ENCODE measurements at places on chromosomes 2 and 18.

- DNase-seq = no peak
These were observed 5.4 kb downstream of the SEMA4F start for GRCh38 chr2:74659462-74659861.

DNA sequence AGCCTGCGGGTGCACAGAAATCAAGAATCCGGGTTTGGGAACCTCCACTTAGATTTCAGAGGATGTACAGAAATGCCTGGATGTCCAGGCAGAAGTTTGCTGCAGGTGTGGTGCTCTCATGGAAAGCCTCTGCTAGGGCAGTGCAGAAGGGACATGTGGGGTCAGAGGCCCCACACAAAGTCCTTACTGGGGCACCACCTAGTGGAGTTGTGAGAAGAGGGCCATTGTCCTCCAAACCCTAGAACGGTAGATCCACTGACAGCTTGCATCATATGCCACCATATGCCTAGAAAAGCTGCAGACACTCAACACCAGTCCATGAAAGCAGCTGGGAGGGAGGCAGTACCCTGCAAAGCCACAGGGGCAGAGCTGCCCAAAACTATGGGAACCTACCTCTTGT lies 833.0 kb downstream of the TMEM182 start:
- no peak for DNase-seq

DNA sequence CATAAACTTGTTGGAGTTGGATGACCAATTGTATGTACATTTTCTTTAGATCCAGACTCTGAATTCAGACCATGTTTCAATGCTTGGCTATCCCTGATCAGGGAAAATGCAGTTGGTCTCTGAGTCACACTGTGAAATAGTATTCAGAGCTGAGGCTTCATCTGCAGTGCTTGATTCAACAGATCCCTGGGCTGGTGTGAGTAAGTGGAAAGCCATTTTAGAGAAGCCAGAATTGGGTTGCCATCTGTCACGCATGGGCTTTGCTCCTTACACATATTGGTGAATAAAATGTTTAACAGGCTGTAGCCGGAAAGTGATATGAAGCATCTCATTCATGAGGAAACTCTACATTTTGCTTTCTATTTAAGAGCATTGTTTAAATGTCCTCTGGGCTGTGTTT lies 50.0 kb upstream of the ACYP2 start:
- DNase-seq = no peak

- no peak for DNase-seq
These were observed 38.2 kb downstream of the CENPO start for GRCh38 chr2:24831221-24832072.

- DNase-seq = peak; percentile 58
These were observed 35.4 kb downstream of the ZNF804A start for GRCh38 chr2:184633726-184634125.

- DNase-seq = peak; percentile 51
These were observed 83.5 kb downstream of the HRH4 start for GRCh38 chr18:24543795-24544498.

DNA sequence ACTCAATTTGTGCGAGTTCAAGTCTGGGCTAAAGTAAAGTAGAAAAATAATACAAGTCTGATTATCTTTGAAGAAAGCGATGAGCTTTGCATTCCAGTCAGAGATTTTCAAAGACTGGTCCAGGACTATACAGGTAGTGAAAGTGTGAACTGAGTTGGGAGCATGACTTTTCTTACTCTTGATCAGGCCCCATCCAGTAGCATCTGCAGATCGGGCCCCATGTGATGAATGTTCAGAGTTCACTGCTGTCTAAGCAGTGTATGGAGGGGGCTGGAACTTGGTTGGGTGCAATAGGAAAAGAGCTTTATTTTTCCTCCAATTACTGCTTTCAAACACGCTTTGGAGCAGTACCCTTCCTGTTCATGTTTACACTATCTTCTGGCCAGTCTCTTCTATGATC lies 747.4 kb upstream of the ID2 start:
- DNase-seq = no peak

GRCh38 chr2:48849770-48850169 lies 94.2 kb upstream of the LHCGR start:
- DNase-seq = no peak

GRCh38 chr2:148594216-148594615 lies 50.3 kb upstream of the EPC2 start:
- no peak for DNase-seq

- DNase-seq = no peak
These were observed 29.9 kb upstream of the OTOS start for GRCh38 chr2:240170354-240170735.

DNA sequence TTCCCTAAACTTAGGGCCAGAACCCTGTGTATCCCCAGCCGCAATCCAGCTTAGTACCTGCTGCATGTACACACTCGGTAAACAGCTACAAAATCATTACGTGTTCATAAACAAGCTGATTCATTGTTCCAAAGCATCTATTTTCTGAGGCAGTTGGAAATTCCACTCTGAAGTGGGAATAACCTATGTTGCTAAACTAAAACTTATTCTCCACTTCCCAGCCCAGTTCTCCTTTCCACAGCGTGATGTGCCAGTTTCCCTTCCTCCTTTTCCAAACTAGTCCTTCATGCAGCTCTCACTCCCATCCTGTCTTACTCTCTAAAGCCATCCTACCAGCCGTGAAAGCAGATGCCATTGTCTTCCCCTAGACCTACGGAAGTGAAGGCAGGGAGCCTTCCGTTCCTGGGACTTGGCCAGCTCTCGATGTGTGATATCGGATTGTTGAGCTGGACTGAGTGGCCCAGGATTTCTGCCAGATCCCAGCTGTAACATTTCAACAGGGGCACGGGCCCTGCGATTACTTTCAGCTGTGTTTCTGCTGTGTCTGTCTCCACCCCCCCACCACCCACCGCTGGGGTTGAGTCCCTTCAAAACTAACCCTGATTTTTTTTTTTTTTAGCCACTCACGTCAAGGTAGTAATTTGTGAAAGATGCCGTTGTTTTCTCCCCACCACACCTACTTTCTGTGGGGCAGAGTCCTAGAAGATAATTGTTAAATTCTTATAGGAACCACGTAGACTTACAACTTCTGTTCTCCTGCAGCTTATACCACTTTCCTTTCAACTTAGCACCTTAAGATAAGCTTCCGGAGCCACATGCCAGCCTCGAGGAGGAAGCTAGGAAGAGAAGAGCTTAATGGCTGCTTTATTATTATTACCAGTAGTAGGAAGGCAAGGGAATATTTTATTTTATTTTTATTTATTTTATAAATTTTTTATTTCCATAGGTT lies 100.9 kb downstream of the CRIM1 start:
- DNase-seq = no peak

DNA sequence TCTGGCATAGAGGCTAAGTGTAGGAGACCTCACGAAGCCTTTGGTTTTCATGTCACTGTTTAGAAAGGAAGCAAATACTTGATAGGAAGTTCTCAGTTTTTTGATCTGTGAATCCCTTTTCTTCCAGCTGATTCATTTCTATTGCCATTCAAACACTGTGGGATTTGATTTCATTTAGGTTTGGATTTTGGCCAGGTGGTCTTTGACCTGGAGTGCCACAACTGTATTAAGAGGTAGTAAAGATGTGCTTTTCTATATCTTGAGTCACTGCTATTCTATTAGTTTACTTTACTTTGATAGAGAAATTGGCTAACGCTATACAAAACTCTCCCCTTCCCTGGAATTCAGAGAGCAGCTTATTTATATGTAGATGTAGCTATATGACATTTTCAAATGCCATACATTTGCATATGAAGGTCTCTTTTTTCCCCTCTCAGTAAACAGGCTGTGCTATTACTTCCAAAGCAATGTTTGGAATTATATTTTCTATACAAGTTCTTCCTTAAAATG lies 132.4 kb upstream of the CAVIN2 start:
- no peak for DNase-seq

DNA sequence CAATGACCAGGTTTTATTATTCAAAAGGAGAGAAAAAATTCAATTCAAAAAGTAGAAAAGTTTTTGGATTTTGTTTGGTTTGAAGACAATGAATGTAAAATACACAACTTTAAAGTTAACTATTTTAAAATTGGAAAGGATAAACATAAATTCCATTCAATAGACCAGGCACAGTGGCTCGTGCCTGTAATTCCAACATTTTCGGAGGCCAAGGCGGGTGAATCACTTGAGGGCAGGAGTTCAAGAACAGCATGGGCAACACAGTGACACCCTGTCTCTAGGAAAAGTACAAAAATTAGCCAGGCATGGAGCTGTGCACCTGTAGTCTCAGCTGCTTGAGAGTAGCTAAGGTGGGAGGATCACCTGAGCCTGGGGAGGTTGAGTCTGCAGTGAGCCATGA lies 54.7 kb downstream of the SCN9A start:
- DNase-seq = no peak

DNA sequence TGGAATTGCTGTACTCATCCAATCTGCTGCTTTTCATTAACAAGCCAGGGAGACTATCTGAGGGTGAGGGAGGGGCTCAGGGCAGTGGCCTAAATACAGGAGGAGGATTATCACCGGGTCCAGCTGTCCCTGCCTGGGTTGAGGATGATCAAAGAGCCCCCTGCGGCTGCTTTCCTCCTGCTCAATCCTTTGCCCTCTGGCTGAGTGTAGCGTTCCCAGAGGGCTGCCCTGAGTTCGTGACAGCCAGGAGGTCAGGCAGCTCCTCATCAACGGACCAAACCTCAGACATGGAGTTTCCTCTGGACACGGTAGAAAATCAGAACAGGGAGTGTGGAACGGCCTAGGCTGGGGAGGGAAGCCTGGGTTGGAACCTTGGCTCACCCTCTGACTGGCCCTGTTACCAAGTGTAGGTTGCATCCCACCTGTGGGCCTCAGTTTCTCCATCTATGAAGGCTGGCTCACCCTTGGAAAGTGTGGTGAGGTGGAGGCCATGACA lies 23.5 kb downstream of the CIB4 start:
- no peak for DNase-seq

- peak; percentile 50 for DNase-seq
These were observed 19.3 kb downstream of the INPP5D start for GRCh38 chr2:233079473-233079877.

DNA sequence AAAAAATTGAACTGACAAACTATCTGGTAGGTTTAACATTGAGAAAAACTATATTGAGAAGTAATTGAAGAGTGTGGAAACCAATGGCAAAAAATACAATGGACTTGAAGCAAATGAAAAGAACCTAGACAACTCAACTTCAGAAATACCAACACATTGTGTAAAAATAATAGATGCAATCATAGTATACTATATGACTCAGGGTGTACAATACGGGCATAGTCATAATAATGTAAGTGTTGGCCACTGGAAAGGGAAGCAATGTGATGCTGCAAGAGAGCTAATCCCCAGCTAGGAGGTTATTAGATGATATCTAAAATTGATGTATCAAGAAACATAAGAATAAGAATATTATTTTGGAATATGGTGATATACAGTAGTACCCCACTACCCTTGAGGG lies 45.3 kb downstream of the SMAD7 start:
- DNase-seq = no peak

DNA sequence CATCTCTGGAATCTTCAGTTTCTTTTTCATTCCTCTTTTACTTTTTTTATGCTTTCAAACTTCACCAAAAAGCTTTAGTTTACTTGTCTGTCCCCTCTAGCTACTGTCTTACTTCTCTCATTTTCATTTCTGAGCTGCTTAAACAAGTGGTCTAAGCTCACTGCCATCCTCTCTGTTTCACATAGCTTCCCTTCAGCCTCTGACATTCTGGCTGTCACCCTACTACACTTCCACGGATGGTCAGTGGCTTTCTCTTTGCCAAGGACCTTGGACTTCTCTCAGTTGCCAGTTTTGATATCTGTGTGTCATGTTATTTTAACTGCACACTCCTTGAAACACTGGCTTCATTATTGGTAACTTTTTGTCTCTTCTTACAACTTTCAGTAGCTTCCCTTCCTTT lies 176.1 kb downstream of the IKZF2 start:
- no peak for DNase-seq

DNA sequence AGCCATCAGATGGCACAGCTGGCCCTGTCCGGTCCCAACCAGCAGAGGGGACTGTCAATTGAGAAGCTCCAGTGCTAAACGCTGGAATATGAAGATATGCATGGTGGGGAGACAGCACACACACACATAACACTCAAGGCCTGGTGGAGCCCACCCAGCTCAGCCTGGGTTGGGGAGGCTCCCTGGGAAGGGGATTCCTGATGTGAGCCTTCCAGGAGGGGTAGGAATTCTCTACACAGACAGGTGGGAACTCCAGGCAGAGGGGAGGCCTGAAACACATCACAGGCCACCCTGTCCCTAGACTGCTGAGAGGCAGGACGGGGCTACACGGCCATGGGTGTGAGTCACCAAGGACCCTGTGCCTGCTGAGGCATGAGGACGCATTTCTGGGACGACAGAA lies 49.4 kb upstream of the SH3RF3 start:
- DNase-seq = no peak

DNA sequence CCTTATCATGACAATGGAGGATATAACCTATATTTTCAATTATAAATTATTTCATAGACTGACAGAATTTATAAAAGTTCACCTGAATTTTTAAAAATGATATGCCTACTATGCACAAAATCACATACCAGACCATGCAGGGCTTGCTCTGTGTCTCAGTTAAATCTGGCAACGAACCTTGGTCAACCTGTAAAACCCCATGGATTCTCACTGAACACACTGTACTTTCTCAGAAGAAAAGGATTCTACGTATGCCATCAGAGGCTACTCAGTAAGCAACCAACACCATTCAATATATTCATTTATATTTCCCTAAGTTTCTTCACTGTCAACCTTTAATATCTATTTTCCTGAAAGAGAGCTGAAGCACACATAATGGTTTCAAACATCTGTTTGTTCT lies 52.4 kb downstream of the NRXN1 start:
- DNase-seq = no peak

DNA sequence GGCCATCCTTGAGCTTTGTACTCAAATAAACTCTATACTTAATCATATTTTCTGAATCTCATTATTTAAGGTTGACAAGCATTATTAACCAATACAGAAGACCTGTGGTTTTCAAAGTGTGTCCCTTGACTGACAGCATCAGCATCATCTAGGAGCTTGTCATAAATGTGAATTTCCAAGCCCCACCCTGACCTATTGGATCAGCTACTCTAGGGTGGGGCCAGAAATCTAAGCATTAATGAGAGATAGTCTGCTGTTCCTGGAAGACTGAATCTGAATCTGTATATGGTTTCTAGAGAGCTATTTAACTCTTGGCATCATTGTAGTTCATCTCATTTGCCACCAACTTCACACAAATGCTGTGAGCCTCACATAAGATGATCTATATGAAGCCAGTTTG lies 86.6 kb downstream of the CD8B2 start:
- no peak for DNase-seq

Data from KBM-7 (cell line).